ENCODE measurements at places on chromosomes 3 and 15.

DNA sequence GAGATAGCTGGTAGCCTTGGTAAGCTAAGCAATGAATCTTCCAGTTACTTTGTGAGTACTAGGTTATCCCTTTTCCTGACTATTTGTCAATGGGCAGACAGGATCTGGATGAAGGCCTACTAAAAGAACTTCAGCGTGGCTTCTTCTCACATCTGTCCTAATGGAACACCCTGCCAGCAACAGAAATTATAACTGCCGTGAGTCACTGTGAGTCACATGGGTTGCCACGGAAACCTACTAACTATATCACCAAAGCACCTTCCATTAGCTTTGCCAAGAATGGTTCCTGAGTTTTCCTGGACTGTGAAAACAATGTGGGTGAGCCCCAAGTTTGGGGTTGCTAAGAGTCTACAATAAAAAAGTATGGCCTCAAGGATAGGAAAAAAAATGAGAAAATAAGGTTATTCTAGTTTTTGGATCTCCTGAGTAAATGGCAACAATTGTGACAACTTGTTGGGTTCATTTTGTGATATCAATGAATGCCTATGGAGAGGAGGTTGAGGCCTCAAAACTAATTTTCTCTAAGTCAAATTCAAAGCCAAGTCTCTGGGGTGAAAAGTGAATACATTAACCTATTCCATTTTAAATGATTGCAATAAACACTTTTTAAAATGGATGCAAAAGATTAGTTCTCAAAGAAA is 195.1 kb upstream of the ICE2 start:
- DNase-seq = no peak

- no peak for DNase-seq
These were observed 36.7 kb downstream of the IFT57 start for GRCh38 chr3:108185536-108185935.

GRCh38 chr3:88301273-88301995 is 151.7 kb downstream of the C3orf38 start:
- DNase-seq = no peak

GRCh38 chr3:171745577-171746319 is 64.5 kb downstream of the PLD1 start:
- DNase-seq = no peak

- no peak for DNase-seq
These were observed 202.8 kb downstream of the SV2B start for GRCh38 chr15:91302588-91303439.

DNA sequence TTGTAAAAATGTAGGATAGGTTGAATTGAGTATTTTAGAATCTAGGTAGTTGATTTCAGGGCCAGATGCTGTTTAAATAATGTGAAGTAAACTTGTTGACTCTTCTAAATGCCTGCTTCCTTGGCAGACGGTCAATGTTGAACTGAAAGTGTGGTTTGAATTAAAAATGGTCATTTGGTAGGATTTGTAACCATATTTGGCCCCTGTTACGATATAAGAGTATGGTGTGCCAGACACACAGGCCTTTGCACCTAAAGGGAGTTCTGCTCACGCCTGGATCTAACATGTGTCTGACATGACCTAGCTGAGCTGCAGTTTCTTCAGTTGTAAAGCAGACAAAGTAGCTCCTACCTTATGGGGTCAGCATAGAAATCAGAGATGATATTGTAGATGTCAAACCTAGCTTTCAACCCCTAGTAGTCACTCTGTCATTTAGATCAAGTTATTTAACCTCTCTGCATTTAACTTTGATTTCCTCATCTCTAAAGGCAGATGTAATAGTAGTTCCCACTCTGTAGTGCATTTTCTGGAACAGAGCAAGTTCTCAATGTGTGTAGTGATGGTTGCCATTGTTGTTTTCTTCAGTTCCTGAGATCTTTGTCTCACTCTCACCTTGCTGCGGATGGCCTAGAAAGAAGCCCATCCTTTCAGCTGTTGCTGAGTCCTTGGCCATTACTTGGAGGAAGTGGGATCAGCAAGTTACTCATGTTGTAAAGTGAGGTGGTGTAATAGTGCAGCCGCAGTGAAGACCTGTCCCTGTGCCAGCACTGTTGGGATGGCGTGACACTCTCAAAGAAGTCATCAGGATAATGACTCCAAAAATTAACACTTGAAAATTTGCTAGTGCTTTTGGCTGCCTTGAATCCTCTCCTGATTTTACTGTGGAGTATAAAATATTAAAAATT is 90.2 kb downstream of the GHSR start:
- no peak for DNase-seq

GRCh38 chr3:10259798-10260197 is 11.5 kb downstream of the TATDN2 start:
- no peak for DNase-seq

GRCh38 chr15:89457086-89457485 is 39.3 kb downstream of the RHCG start:
- DNase-seq = peak; percentile 64

DNA sequence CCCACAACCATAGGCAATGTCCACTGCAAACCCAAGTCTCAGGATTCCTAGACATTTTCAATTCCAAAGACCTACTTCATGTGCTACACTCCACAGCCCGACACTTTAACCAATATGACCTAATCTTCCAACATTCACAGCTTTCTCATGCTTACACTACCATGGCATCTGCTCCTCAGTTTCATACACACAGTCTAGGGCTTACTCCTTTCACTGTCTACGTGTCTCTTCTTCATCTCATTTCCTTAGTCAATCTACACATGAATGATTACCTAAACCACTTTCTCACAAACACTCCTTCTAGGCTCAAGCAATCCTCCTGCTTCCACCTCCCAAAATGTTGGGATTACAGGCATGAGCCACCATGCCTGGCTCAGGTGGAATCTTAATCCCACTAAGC is 106.3 kb downstream of the STAG1 start:
- no peak for DNase-seq

DNA sequence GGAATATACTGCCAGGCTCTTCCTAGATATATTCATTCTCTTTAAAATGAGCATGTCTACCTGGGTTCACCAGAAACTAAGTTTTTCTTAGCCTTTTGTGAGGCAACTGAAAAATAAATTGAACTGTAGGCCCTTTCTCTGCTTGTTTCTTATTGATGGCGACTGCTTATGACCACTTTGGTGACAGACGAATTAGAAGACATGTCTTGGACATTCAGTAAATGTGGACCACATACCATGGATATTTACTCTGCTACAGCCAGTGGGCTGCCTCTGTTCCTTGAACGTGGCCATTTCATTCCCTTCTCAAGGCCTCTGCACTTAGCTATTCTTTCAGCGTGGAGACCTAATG is 603 bp upstream of the SELENOK start:
- no peak for DNase-seq

DNA sequence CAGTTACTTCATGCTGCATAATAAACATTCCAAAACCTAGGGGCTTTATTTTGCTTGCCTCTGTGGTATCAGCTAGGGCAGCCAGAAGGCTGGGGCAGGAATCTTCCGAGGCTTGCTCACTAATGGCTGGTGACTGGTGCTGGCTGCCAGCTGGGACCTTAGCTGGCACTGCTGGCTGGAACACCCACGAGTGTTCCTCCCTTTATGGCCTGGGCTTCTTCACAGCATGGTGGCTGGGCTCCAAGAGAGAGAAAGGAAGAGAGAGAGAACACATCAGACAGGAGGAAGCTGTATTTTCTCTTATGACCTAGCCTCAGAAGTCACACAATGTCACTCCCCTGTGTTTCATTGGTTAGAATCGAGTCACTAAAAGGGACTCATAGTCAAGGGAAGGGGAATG is 23.9 kb upstream of the CDCP1 start:
- no peak for DNase-seq

DNA sequence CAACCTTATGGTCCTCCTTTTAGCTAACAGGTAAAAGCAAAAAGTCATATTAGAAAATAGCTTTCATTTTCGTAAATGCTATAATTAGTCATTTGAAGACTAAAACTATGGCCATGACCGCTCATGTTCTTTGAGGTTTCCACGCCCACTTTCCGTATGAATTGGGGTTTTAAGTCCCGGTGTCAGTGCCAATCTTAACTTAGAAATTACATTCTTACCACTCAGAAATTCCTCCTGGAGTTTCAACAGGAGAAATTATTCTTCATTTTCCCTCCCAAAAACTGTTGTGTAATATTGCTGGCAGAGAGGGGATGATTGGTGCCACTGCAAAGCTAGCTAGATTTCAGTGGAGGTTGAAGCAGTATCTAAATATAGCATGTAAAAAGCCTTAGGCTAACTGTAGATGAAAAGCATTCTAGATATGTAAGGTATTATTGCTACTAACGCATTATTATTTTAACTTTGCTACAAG is 71.0 kb upstream of the MDFIC2 start:
- no peak for DNase-seq

DNA sequence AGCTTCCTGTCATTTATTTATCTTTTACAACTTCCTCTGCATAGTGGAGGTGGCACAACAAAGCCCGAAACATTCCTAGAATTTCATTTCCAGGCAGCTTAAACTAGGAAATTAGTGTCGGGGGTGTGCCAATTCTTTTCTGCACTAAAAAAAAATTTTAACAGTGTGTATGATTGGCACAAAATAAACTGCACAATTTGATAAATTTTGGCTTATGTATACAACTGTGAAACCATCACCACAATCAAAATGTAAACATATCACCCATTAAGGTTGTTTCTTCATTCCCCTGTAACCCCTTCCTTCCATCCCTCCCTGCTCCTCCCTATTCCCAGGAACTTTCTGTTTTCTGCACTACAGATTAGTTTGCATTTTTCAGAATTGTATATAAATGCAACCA is 54.7 kb downstream of the RPL39L start:
- DNase-seq = no peak
